ENCODE measurements at places on chromosomes 7 and 10.

GRCh38 chr10:19616966-19617365, 199.3 kb upstream of the PLXDC2 start:
- no peak for DNase-seq

GRCh38 chr7:136446751-136447150, 421.7 kb upstream of the CHRM2 start:
- DNase-seq, result no peak

- DNase-seq, result no peak
Observed at GRCh38 chr10:88980247-88980646, 10.4 kb upstream of the FAS start.

DNA sequence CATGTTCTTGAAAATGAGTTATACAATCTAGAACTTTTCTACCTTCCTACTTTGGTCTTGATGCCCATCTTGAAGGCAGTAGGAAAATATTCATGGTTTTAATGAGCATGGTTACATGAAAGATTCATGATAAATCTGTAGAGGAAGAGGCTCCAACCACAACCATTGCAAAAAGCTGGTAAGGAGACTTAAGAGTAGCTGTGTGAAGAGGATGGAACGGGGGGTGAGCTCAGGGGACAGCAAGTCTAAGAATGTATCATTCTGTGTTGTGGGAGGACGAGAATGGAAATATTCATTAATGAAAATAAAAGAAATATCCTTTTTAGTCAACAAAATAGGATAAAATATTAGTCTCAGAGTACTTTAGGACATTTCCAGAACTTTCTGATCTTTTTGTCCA, 81.1 kb downstream of the BMPER start:
- no peak for DNase-seq

DNA sequence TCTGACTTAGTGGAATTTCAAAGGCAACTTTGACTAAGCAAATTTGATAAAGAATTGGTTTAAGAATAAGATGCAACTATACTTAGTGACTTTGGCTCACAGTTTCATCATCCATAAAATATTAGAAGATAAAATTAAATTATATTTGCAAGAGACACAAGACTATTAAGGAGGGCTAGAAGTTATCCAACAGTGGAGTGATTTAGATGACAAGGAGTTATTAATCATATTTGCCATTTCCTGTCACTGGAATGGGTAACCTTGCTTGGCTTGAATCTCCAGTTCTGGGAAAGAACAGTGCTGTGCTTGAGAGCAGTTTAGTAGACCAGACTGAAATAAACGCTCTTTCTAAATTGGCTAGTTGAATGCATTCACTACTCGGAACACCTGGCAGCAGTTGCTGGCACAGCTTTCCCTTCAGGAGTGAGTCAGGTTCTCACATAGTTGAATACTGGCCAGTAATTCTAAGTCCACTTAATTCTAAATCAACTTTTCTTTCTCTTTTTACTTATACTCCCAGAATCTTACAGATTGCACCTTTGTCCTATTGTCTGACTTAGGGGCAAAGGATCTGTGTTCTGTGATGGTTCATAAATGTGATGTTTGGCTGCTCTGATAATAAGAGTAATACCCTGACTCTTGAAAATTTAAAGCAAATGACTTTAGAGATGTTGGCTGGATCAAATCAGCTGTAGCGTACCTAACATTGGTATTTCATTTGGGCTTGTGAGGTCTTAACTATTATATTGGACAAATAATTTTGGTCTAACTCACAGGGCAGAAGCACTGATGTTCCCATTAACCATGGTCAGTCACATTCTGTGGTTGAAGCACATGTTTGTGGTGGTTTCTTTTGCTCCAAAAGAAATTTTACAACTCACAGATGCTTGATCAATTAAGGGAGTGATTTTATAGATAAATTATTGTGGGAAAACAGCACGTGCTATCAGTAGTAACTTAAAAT, 16.6 kb downstream of the STMP1 start:
- DNase-seq, result no peak

DNA sequence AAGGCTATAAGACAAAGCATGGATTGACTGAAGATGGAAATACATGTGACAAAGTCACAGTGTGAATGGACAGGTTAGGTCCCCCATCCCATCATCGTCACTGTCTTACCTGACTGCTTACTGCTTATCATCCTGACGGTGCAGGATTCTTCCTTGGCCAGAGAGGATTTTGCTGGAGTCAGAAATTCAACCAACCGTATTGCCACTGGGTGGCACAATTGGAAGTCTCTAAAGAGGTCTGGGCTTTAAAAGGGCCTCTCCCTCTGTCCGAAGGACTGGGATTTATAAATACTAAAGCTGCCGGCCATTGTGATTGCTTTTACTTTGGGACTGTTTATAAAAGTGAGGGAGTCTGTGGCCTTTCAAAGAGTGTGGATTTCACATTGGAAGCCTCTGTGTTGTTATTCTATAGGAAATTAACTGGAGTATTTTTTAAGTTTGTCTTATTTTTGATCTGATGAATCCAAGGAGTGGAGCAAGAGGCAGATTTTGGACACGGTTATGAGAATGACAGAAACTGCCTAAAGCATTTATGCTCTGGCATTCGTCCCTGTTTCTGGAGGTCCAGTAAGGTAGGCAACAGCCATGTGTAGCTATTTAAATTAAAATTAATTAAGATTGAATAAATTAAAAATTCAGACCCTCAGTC, 113.3 kb upstream of the CREB5 start:
- peak; percentile 48 for DNase-seq

- DNase-seq, result no peak
Observed at GRCh38 chr7:92854501-92855238, 18.3 kb upstream of the CDK6 start.

GRCh38 chr7:229184-229964, 37.0 kb downstream of the FAM20C start:
- DNase-seq, result peak; percentile 74

DNA sequence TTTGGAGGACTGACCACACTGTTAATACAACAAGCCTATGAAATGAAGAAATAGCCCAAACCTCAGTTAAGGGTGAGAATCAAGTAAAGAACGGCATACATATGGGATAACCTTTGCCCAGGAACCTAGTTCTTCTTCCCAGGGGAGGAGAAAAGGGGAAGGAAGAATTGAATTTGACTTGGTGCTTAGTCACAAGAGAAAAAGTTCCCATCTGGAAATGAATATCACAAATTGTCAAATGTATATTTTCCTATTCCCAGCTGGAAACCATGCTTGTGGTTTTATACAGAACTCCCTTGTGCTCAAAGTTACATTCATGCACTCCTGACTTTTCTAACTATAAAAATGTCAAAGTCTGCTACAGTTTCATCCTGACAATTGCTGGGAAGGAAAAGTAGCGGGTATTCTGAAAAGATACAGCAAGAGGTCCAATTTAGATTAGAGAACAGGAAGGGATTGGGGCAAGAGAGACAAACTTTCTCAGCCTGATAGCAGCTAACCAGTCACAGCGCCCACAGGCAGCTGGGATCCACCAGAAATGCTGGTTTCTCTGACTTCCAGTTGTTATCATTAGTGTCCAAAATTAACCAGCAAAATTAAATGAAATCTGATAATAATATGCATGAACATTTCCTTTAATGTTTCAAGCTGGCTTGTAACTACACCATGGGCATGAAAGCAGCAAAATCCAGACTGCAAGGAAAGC, 18.6 kb upstream of the GSAP start:
- DNase-seq, result peak; percentile 14

DNA sequence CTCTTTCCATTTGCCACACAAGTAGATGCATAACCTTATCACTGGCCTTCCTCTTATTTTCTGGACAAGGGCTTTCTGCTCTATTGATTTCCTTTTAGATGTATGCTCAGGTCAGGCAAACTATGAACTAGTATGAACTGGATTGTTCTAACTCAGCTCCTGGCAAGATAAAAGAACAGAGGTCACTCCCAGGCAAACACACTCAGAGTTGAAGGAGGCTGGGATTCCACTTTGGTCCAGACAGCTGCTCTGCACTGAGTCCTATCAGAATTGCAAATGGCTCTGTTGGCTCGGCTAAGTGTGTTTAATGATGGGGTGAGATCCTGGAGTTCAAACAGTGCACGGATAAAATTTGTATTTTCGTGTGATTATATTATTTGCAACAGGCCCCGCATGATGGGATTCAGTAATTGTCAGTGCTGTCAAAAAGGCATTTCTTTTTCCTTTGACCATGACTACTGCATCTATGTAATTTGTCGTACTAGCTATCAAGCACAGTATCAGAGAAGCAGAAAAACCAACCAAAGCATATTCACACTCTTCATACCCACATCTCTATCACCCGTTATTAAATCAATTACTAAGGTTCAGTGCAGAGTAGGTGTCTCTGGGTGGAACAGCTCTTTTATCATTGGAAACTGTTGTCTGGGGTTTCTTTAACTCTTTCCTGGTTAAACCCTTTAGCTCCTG, 288.1 kb upstream of the PRKCQ start:
- DNase-seq, result no peak

DNA sequence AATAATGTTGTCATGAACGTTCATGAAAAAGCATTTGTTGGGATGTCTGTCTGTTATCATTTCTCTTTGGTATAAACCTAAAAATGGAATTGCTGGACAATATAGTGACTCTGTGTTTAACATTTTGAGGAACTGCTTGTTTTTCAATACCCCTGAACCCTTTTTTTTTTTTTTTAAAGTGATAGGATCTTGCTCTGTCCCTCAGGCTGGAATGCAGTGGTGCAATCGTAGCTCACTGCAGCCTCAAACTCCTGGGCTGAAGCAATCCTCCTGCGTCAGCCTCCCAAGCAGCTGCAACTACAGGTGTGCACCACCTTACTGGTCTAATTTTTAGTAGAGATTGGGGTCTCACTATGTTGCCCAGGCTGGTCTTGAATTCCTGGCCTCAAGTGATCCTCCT, 15.1 kb upstream of the LMTK2 start:
- DNase-seq, result no peak

GRCh38 chr7:51265066-51265907, 51.3 kb downstream of the COBL start:
- no peak for DNase-seq

GRCh38 chr10:1852841-1853240, 115.5 kb upstream of the ADARB2 start:
- no peak for DNase-seq

- no peak for DNase-seq
Observed at GRCh38 chr10:58473976-58474375, 38.7 kb upstream of the BICC1 start.

- DNase-seq, result no peak
Observed at GRCh38 chr7:103299660-103300059, 2.4 kb downstream of the PMPCB start.

DNA sequence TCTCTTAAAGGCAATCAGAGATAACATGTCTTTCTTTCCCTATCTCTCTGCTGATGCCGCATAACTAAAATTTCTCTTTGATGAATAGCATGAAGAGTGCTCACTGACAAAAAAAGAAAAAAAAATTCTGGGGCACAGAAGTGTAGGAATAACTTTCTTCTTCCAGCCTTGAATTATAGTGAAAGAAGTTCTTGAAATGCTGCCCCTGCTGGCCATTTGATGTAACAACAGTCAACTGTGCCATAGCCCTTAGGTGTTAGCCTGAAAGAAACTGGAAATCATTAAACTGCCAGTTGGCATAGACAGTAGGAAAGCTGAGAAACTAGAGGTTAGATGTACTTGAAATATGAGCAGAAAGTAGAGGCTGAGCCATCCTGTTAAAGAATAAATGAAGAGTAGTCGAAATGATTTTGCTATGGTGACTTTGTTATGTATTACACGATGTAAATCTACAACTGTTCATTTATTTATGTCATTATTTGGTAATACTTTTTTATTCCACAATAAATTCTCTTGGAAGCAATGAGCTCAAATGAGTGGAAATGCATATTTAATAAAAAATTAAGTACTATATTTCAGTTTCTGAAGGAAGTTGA, 48.3 kb upstream of the FAM171A1 start:
- peak; percentile 29 for DNase-seq

DNA sequence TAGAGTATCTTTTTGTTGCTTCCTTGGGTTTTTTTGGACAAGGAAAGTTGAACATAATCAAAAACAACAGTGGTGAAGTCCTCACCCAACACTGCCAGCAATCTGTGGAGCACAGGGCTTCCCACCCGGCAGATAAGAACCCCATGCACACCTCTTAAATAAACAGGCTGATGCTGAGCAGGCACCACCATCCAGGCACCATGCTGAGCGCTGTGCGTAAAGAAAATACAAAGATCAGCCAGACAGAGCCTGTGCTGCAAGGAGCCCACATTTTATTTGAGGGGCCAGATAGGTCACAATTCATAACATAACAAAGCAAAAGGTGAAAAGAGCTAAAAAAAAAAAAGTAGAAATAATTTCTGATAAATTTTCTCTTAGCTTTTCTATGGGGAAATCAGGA, 231.2 kb downstream of the PTPRN2 start:
- DNase-seq, result no peak

DNA sequence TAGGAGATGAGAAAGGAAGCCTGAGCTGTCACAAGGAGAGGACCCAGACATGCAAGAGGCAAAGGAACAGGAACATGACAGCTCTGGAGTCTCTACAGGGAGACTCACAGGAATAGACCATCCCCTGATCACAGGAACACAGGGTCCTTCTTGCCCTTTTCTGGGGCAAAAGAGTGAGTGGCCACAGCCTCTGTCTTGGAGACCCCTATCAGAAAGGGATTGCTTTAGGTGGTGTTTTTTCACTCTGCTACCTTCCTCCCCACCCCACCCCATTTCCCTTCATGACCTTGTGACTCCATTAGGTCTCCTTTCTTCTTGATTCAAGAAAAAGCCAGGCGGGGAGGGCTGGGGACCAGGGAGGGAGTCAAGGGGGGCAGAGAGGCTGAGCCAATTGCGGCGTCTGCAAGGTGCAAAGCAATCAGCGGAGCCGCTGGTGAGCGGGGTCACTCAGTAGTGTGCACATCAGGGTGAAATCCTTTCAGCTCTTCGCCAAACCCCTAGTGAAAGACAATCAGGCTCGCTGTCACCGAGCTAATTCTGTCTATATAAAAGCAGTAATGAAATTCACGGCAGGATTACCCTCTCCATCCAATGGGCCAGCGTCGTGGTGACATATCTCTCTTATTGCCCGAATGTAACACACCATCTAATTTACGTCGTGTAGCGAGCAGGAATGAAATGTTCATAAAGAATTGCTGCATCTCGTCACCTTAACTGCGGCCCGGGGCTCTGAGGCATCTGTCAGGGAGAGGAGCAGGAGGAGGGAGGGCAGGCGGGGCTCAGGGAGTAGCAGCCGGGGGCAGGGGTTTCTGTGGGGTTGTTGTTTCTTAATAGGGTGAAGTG, 31.5 kb upstream of the BTRC start:
- no peak for DNase-seq

DNA sequence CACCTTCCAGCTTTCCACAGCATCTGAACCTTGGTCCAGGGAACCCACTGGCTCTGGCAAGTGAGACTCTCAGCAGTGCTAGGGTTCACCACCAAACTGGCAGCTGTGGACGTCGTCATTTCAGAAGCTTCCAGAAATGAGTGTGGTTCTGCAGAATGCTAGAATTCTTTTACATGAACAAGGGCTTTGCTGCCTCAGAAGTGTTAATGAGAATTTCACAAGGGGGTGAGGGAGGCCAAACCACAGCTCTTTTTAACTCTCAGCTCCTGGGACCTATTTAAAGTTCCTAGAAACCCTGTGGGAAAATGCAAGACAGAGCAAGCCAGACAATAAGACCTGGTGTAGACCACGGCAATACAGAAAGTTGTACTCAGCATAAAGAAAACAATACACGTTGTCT, 129.3 kb upstream of the BET1 start:
- DNase-seq, result no peak

All from hepatic stellate cell (primary cell).